Activated effector memory CD4-positive, alpha-beta T cell treated with anti-CD3 and anti-CD28 coated beads, Interleukin-2, amount 50 U/mL, for 16 hours (primary cell): ENCODE measurements at places on chromosomes 12 and 14.
A peak's percentile ranks its signal among the peaks of the same experiment; 100 is the strongest.

DNA sequence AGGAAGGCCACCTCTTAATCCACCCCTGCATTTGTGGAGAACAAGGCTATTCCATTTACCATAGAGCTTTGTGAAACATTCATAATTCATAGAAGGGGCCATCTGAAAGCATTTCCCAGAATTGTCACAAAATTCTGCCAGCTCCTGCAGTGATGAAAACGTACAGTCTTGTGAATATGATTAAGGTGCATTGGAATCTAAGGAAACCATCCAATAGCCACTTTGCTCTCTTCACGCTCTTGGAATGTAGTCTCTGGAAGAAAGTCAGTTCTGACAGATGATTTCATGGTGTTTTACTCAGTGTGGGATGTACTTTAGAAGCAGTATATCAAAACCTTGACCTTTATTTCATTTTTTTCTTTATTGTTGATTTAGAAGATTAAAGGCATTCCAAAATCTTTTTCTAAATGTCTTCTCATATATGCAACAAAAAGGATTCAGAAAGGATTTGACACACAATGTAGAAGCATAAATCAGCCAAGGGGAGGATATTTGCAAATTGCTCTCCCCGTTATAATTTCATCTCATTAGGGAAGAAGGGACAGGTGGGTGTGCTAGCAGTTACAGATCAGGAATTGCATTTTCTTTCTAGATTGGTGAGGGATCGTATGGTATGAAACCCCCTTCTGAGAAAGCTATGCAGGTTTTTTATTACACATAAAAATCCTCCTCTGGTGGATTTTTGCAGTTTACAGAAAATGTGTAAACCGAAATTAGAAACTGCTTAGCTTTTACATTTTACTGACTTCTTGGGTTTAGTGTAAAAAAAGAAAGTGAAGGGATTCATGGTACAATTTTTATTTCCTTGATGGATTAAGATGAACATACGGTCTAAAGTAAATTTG, 390.2 kb downstream of the LRIG3 start:
- DNase-seq = no peak

GRCh38 chr14:67573228-67574010, 26.6 kb downstream of the PIGH start:
- peak; percentile 43 for DNase-seq

- no peak for DNase-seq
Measured at GRCh38 chr12:100376161-100376560, 19.3 kb downstream of the SLC17A8 start.

DNA sequence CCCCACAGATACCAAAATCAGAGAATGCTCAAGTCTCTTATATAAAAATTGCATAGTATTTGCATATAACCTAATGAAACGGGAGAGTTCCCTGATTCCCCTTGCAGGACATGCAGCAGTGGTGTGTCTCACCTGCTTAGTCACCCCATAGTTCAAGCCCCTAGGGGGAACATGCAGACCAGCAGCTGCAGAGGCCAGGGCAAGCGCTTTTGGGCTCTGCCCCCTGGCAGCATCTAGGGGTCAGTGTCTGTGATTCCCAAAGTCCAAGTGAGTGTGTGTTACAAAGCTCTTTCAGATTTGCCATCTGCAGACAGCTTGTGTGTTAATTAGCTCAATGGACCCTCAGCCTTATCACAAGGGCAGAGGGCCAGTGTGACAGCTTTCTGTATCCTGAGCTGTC, 110.1 kb downstream of the DNAI7 start:
- no peak for DNase-seq

GRCh38 chr12:103114296-103115055, 157.0 kb downstream of the ASCL1 start:
- no peak for DNase-seq

DNA sequence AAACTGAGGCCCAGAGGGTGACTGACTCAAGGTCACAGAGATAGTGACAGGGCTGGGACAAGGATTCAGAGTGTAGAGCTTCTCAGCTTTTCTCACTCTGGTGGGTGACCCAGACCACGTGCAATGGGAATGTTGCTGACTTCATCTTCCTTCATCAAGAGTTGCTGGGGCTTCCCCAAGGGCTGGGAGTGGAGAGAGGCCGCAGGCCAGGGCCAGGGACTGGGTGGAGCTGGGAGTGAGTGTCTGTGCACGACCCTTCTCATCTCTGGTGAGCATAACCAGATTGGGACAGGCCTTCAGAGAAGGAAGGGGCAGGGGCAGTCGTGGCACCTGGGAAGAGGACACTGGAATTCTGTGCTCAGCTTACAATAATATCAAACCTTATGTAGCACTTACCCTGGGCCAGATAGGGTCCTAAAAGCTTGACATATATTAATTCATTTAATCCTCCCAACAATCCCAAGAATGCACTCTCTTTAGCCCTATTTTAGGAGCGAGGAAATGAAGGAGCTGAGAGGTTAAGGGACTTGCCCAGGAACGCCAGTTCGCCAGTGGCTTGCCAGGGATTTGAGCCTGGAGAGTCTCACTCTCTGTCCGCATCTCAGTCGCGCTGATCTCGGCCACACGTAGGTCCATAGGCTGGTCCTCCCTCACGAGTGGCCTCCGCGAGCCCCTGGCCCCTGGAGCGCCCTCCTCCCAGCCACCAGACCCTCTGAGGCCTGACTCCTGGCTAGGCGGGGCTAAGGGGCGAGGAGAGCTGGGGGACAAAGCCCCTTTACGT, 15.8 kb downstream of the KRT18 start:
- DNase-seq = no peak

- no peak for DNase-seq
Measured at GRCh38 chr12:26231470-26231869, 36.1 kb downstream of the SSPN start.

DNA sequence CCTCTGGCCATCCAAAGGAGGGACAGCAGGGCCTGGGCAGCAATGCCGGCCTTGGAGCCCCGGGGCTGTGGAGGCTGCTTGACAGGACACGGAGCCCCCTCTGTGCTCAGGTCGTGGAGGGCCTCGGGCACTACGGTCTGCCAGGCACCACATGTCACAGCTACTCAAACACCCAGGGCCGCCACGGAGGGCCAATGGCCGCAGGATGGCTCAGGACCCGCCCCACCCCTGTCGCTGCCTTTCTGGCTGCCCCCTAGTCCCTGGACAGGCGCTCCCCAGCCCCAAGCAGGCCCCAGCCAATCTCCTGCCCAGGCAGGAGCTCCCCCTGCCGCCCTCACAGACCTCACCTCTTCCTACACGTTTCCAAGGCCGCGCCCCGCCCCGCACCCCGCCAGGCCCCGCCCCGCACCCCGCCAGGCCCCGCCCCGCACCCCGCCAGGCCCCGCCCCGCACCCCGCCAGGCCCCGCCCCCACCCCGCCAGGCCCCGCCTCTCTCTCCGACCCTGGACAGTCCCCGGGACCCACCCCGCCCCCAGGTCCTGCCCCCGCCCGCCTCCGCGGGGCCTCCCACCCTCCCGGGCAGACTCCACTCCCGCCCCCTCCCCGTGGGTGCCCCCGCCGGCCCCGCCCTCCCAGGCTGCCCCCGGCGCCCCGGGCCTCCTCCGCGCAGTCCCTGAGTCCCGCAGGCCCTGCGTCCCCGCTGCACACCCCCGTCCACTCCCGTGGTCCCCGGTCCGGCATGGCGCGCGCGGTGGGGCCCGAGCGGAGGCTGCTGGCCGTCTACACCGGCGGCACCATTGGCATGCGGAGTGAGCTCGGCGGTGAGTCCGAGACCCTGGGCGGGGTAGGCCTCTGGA, at the start of gene ASPG:
Gene ASPG, plus strand, starts transcription at position 669 of the 857 bp plus-strand sequence. Its CDS starts 71 bp downstream, at position 740.
- peak; percentile 68 for DNase-seq

- no peak for DNase-seq
Measured at GRCh38 chr14:93185349-93185720, 218 bp downstream of the LYSET start.

- DNase-seq = no peak
Measured at GRCh38 chr14:103058164-103059055, 1.1 kb upstream of the CDC42BPB start.

GRCh38 chr12:292186-292585, 29.6 kb upstream of the SLC6A13 start:
- DNase-seq = no peak

DNA sequence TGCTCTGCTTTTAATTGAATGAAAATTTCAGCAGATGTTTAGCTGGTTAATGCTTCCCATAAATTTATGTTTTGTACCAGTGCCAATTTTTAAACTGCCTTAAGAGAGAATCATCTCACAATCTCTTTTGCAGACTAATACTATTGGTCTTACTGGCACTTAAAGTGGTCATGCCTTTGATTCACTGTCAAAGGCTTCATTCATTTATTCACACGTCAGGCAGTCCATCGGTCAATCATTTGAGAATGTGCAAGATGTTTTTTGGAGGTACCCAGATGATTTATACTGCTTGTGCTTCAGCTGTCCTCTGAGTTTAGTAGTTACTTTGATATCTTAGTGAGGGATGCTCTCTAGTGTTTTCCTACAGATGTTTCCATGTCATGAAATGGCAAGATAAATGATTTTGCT, 83.4 kb downstream of the NAV3 start:
- no peak for DNase-seq

GRCh38 chr14:22895402-22895801, 12.4 kb downstream of the REM2 start:
- no peak for DNase-seq

DNA sequence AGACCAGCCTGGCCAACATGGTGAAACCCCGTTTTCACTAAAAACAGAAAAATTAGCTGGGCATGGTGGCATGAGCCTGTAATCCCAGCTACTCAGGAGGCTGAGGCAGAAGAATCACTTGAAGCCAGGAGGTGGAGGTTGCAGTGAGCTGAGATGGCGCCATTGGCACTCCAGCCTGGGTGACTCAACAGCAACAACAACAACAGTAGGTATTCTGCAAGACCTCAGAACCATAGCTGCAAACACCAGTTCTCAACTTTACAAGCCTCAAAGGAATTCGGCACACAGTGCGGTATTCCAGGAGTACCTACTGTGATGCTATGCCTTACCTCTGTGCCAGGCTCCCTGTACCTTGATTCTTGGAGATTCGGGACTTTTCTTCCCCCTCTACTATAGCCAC, 15.8 kb downstream of the FOXN3 start:
- DNase-seq = no peak

DNA sequence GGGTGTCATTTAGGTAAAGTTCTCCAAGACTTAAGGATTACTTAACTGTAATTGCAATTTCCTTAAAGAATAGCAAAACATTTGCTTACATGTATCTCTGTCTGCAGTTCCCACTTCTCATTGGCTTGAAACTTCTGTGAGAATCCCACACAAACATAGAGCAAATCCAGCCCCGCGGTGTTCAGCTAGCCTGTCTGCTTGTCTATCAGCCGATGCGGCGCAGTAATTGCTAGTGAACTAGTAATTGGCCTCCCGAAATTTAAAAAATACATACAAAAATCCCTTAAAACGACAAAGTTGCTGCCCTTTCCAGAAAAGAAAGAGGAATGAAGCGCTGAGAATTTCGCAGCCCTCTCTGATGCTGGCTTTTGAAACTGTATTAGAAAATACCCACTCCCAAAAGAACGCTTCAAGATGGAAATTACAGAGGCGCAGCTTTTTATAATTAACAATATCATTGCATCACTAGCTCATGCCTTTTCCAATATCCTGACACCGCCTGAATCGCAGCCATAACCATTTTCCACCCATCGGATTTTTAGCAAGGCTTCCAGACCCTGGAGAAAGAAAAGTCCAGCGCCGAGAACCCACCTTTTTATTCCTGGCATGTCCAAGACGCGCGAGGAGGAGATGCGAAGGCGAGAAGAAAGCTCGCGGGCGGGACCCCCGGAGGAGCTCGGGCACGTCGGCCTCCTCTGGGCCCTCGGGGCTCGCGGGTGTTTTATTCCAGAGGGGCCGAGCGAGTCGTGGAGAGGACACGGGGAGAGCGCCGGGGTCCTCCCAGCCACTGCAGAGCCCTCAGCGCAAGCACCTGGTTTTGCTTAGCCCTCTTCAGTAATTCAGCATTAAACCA, 646 bp downstream of the FBLN5 start:
- no peak for DNase-seq

DNA sequence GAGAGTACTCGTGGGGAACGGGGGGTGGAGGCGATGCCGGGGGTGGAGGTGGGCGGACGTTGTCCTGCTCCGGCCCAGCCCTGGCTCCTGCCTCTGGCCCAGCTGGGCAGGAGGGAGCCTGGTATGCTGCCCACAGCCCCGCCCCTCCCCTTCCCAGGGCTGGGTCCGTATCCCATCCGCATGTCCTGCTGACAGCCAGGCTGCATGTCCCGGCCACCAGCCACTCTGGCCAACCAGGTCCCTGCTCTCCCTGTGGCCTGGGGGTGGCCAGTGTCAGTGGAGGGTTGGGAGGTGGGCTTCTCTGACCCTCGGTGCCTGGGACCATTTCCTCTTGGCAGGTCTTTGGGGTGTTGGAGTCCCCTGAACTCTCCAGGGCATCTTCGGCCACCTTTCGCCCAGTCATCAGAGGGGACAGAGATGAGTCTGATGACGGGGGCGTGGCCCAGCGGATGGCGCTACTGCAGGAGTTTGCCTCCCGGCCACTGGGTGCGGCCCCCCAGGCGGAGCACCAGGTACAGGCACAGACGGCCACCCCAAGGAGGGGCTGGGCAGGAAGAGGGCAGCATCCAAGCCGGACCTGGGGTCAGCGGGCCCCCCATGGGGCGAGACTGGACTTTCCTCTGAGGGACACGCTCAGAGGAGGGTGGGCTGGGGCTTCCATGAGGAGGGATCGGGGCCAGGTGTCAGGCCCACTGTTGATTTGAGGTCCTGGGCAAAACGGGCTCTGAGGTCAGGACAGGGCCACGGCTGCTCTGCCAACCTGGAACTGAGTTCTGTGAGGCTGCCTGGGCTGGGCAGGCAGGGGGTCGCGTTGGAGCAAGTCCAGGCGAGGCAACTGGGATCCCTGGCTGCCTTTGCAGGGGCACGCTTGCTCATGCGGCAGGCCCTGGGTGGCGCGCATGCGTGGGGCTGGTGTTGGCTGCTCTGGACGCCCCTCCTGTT, 20.2 kb downstream of the CEP170B start:
- no peak for DNase-seq

GRCh38 chr14:64729386-64730060, 25.3 kb downstream of the PLEKHG3 start:
- peak; percentile 53 for DNase-seq

DNA sequence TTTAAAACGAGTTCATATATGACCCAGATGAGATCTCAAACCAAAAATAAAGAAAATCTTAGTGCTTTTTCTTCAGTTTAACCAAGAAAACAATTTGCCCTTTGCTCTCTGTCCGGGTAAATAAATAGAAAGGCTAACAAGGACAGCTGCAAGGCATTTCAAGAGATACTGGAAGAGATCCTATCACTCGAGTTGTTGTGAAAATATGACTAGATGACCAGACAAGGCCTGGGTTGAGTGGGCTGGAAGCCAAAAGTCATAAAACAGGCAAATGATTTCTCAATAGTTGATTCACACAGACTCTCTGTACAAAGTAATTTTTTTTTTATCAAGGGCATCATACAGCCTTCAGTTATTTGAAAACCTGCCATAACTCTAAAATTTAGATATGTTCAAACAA, 55.9 kb upstream of the AVPR1A start:
- no peak for DNase-seq
